T-helper 1 cell (primary cell): ENCODE measurements at places on chromosomes 7 and 10.

- no peak for DNase-seq
Observed at GRCh38 chr10:62433901-62434300, 59.7 kb downstream of the ZNF365 start.

DNA sequence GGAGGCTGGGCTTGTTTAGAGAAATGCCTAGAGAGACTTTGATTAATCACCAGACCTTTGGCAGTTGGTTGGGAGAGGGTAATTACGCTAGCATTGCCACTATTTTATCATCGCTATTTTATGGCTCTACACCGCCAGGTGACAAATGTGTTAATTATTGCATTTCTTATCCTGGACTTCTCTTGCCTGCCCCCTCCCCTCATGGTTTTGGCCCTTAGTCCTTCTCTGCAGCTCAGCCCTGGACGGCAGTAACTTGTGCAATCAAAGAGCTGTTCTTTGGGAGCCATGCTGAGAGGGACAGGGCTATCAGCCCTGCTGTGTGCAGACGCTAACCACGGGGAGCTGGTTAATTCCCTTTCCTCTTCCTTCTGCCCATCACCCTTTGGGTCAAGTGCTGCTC lies 585.0 kb downstream of the AUTS2 start:
- no peak for DNase-seq

DNA sequence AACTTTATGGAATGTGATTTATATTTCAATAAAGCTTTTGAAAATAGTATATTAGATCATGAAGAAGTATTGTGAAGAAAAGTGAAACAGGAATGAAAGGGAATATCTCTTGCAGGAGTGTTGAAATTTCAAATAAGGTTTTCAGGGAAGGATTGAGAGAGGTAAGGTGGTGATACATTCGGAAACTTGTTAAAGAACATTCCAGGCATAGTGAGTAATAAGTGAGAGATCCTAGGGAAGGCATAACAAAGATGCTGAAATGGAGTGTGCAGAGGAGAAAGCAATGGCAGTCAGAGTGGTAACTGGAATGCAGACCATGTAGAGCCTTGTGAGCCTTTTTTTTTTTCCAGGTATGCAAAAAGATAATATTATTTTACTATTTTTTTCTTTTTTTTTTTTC lies 4.1 kb downstream of the OR9A4 start:
- DNase-seq: no peak

GRCh38 chr10:76736815-76737618 lies 900.6 kb downstream of the KCNMA1 start:
- no peak for DNase-seq

DNA sequence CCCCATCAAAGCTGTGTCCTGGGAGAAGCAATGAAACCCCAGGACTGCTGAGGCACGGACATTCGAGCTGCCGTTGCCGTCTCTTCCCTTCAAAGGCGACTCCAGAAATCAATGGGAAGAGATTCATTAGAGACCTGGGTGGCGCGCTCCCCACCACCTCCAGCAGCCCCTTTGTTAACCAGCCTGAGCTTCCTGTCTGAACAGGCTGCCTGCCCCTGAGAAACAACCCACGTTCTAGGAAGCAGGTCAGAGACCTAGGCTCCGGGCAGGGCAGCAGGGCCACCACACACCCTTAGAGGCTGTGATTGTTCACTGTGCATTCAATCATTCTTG lies 110.9 kb upstream of the PPIF start:
- DNase-seq: no peak

- no peak for DNase-seq
Observed at GRCh38 chr10:116833986-116834985, 15.0 kb upstream of the ENO4 start.

- DNase-seq: no peak
Observed at GRCh38 chr10:62199584-62199983, 69.1 kb downstream of the RTKN2 start.

GRCh38 chr10:108850138-108850854 lies 1073.0 kb downstream of the XPNPEP1 start:
- DNase-seq: no peak

DNA sequence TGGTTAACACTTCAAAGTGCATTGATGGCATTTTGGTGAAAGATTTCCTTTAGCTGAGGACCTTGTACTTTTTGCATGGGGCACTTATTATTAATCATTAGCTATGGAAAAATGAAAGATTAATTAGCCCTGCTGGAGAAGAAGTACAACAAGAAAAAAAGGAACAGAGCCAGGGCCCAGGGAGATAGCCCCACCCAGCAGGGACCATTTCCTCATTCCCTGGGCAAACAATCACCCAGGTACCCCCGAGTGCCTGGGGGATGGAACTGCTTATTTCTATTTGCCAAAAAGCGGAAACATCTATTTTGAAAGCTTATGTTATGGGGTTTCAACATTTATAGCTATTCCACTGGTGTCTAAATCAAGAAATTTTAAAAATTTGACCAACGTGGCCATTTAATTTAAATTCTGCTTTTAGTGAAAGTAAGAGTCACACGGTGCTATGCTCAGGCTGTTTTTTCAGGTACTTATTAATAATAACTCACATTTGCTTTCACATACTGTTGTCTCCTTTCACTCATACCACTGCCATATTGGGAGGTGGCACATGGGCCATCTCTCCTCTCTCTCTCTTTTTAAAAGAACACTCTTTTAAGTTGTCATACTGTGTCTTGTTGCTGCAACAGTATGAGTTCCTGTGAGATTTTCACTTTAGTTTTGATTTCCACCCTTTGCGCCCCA lies 143.6 kb upstream of the KIF5B start:
- no peak for DNase-seq
